ENCODE measurements at places on chromosomes 12 and 14.

- no peak for DNase-seq
These were observed at the start of gene ADCY4 for GRCh38 chr14:24334431-24335291. Gene ADCY4 (minus strand): TSS chr14:24335071. CDS start chr14:24334652, 419 bp downstream.

- DNase-seq, result no peak
These were observed 13.9 kb upstream of the RPLP0 start for GRCh38 chr12:120214626-120215356.

DNA sequence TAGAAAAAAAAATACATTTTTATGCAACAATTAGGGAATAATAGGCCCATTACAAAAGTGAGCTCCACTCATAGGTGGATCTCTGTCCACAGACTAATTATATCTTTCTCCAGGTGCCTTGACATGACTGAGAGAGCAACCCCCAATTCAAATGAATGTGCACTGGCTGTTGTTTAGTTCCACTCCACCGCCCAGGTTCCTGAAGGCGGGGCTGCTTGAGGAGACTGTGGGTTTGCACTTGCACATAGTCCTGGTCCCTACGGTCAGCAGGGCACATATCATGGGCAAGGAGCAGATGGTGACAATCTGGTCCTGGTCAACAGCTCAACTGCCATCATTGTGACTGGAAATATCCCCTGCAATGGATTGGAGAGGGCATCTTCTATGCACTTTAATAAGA is 195.6 kb upstream of the PWP1 start:
- no peak for DNase-seq

- no peak for DNase-seq
These were observed 43.7 kb upstream of the TRHDE start for GRCh38 chr12:72228424-72228823.

DNA sequence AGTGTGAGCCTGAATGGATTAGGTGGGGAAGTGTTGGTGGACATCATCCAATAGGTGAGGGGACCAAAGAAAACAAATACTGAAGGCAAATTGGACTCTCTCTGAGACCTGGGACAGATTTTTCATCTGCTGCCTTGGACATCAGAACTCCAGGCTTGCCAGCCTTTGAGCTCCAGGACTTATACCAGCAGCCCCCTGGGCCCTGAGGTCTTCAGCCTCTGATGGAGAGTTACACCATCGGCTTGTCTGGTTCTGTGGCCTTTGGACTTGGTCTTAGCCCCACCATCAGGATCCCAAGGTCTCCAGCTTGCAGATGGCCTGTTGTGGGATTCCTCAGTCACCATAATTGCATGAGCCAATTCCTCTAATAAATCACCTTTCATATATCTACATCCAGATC is 80.8 kb upstream of the SLC8A3 start:
- DNase-seq, result no peak

DNA sequence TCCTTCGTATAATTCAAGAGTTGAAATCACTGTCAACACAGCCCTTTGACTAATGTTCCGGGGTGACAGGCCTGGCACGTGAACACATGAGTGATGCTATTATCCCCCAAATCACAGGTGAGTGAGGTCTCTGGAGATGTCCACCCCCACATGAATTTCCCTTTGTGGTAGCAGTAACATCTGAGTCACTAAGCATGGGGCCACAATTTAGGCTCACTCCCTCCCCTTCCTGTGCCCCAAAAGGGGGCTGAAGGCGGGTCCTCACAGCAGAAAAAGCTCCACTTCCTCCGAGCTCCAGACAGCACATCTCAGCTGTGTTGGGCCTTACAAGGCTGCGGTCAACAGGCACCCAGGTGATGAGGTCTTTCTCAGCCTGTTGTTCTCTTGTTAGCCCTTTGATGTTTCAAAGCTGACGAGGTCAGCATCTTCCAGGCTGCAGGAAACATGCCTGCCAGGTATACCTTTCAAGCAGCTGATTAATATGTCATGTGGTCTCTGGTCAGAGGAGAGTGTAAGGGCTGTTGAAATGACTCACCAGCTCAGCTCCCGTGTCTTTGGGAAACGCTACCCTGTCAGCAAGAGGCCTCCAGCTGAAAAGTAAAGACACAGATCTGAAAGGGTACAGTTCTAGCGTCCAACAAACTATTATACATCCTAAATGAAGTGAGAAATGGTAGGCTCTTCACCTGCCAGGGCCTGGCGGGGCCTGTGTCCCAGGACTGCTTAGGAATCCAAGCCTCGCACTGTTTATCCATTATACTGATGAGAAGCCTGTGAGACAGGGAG is 107.3 kb downstream of the ZFP36L1 start:
- peak; percentile 88 for DNase-seq

DNA sequence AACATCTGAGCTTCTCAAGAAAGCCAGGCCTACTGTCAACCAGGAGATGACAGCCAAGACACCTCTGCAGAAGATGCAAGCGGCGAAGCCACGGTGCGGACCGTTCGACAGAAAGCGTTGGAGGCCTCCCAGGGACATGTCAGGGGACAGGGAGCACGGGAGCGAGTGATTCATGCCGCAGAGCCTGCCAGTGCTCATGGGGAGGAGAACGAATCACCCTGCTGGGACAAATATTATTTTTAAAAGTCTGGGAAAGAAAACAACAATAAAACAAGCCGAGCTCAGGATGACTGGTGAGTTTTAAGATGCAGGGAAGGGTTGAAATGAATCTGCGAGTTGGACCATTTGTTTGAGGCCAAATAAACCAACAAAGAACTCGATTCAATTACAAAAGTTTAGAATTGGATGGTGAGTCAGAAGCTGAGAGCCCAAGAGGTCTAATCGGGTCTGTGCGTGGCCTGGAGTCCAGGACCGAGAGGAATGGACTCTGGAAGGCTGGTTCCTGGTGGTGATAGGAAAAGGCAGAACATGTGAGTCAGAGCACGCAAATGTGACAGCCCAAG is 91.0 kb downstream of the RBM19 start:
- no peak for DNase-seq

GRCh38 chr12:107094183-107094448 is 767 bp upstream of the CRY1 start:
- DNase-seq, result no peak

- DNase-seq, result no peak
These were observed 164.0 kb upstream of the PZP start for GRCh38 chr12:9372202-9372601.

- DNase-seq, result no peak
These were observed 94.0 kb downstream of the TMX1 start for GRCh38 chr14:51333901-51334521.

- DNase-seq, result no peak
These were observed 364.3 kb upstream of the CCDC196 start for GRCh38 chr14:66121859-66122258.

GRCh38 chr14:61925043-61925442 is 162.8 kb downstream of the SNAPC1 start:
- DNase-seq, result no peak

GRCh38 chr14:42095155-42095554 is 488.5 kb downstream of the LRFN5 start:
- DNase-seq, result no peak

DNA sequence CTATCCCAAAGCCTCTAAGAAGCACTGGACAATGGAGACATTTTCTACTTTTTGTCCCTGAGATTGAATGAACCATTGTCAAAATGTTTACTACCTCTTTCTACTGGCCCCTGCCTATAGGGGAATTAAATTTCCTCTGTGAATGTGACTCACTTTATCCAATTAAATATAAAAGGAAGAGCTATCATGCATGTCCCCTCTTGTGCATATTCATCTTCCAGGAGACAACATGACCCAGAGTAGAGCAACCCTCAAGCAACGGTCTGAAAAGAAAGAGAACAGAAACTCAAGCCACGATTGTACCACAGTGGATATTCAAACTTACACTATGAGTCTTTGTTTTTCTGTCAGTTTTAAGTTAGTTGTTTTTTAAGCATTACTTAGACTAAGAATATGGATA is 938.4 kb upstream of the ATXN7L3B start:
- DNase-seq, result no peak

DNA sequence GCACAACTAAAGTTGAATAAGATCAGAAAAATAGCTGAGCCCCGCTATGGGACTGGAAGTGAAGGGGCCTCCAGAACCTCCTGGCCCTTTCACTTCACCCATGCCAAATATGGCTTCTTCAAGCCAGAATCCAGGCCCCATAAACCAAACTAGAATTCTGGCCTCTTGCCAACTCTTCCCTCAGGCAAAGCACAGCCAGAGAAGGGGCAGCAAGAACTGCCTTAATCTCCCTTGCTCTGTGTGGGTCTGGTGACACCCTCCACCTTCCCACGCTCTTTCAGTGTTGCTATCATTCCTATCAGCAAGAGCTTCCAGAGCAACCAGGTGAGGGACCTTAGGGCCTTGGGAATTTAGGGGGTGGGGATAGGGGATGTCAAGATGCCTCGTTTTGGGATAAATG is 3.1 kb upstream of the PNMA1 start:
- no peak for DNase-seq

GRCh38 chr12:11894890-11895289 is 175.8 kb upstream of the BCL2L14 start:
- DNase-seq, result no peak

GRCh38 chr12:129145381-129145780 is 292.1 kb downstream of the GLT1D1 start:
- DNase-seq, result no peak

GRCh38 chr12:44314007-44314500 is 478.2 kb downstream of the TMEM117 start:
- no peak for DNase-seq

- DNase-seq, result no peak
These were observed 41.2 kb upstream of the BCL11B start for GRCh38 chr14:99313234-99313633.

- no peak for DNase-seq
These were observed 125.9 kb upstream of the NTF3 start for GRCh38 chr12:5305886-5306545.

GRCh38 chr14:61456720-61457119 is 135.3 kb downstream of the PRKCH start:
- peak; percentile 73 for DNase-seq

DNA sequence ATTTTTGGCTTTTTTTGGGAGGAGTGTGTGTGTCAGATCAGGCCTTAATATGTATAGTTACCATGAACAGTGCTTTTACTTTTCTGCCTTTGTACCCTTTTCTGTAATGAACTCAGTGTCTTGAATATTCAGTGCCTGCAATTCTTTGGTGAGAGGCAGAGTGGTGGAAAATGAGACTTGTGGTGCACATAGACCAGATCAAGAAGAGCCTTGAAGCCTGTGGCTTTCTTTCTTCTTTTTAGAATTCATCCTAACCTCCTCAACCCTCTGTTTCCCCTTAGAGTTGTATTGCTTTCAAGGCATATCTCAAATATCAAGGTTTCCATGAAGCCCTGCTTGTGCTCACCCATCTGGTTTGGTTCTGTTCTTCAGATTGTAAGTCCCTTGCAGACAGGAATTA is 2.6 kb downstream of the YLPM1 start:
- DNase-seq, result no peak

DNA sequence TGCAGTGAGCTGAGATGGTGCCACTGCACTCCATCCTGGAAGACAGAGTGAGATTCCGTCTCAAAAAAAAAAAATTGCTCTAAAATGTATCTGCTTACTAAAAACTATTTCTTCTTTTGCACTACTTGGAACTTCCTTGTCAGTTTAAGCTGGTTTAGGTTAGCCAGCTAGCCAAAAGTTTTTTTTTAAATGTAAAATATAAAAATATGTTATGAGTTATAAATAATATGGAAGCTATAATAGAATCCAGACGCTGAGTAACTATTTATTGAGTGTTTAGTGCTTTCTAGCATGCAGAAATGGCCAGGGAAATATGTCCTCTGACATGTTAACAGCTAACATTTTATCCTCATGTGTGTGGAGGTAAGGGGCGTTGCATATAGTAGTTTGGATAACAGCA is 85.6 kb downstream of the PLEKHA5 start:
- DNase-seq, result no peak

DNA sequence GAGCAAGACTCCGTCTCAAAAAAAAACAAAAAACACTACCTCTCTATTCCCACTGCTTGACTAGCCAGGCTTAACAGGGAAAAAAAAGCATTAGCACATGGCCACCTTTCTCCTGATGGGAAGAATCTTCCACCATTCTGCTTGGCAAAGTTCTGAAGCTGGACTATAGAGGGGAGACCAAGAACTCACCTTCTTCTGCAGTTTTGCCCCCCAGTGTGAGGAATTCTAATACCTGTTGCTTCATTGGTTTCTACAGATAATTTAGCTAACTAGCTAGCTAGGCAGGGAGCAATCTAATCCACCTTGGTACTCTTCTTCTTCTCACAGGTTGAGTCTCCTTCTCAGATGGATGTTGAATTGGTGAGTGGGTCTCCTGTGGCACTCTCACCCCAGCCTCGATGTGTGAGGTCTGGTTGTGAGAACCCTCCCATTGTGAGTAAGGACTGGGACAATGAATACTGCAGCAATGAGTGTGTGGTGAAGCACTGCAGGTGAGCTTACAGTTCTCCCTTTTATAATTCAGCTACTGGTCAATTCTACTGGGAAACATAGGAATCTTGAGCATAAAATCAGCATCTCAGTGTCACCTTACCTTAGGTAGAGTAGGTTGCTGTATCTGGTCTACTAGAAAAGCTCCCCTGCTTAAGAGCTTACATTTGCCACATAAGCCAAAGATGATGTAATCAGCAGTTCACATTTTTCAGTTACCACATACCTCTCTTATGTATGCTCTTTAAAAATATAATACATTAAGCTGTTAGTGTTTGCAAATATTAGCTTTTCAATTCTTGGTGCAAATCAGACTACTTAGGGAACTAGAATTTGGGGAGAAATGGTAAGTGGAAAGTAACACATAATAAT is 16.0 kb downstream of the METTL3 start:
- no peak for DNase-seq

DNA sequence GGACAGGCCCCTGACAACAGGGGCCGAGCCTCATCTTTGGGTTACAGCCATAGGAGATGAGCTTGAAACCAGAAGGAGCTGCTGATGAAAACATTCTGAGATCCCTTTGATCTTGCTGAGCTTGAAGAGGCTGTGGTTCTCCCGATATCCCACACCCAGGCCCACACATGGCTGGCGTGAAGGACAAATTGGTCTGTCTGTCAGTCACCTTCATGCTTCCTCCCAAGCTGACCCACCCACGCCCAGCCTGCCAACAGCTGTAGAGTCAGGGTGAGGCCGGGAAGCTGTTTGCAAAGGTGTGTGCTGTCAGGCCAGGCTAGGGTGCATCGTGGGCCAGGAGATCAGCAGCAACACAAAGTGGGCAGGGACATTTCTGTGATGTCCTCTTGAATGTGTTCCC is 43.2 kb downstream of the FZD10 start:
- no peak for DNase-seq

DNA sequence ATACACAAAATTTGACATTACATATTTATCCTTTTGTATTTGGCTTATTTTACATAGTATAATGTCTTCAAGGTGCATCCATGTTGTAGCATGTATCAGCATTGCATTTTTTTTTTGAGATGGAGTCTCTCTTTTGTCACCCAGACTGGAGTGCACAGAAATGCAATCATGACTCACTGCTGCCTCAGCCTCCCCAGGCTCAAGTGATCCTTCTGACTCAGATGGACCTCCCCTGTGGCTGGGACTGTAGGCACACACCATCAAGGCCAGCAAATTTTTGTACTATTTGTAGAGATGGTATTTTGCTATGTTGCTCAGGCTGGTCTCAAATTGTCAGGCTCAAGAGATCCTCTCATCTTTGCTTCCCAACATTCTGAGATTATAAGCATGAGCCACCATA is 214.4 kb upstream of the ALG10B start:
- DNase-seq, result no peak

- DNase-seq, result no peak
These were observed 169.0 kb upstream of the ATP2B1 start for GRCh38 chr12:89877671-89878070.

- no peak for DNase-seq
These were observed 86.0 kb downstream of the AEBP2 start for GRCh38 chr12:19525274-19525673.

GRCh38 chr14:89368490-89369477 is 48.2 kb downstream of the FOXN3 start:
- no peak for DNase-seq
